ENCODE measurements at places on chromosomes 7 and 10. TPM values are rescaled to one million over a fixed set of nuclear protein-coding genes. Genes with fewer than 3 reads are reported as not detected.

- H3K4me1 ChIP-seq, result no peaks in the 10 kb centered on the region
- no peak overlapping the region for H3K27ac ChIP-seq
- no peaks in the 10 kb centered on the region for H3K36me3 ChIP-seq
- no peak overlapping the region for H3K4me3 ChIP-seq
- no peaks in the 10 kb centered on the region for H3K27me3 ChIP-seq
Measured at GRCh38 chr10:3057946-3058345, 9.4 kb upstream of the PFKP start.

GRCh38 chr7:155725006-155725355 is 80.5 kb downstream of the RBM33 start:
- no peak overlapping the region for H3K4me3 ChIP-seq
- H3K36me3 ChIP-seq, result peaks cover 30% of the 10 kb centered on the region
- H3K4me1 ChIP-seq, result peaks cover 4% of the 10 kb centered on the region
- H3K27me3 ChIP-seq, result no peaks in the 10 kb centered on the region

- no peaks in the 10 kb centered on the region for H3K4me1 ChIP-seq
- no peak overlapping the region for H3K27ac ChIP-seq
- no peak overlapping the region for H3K4me3 ChIP-seq
- H3K36me3 ChIP-seq, result no peaks in the 10 kb centered on the region
- H3K27me3 ChIP-seq, result no peaks in the 10 kb centered on the region
Measured at GRCh38 chr10:99860466-99860865, 78.0 kb downstream of the ABCC2 start.

DNA sequence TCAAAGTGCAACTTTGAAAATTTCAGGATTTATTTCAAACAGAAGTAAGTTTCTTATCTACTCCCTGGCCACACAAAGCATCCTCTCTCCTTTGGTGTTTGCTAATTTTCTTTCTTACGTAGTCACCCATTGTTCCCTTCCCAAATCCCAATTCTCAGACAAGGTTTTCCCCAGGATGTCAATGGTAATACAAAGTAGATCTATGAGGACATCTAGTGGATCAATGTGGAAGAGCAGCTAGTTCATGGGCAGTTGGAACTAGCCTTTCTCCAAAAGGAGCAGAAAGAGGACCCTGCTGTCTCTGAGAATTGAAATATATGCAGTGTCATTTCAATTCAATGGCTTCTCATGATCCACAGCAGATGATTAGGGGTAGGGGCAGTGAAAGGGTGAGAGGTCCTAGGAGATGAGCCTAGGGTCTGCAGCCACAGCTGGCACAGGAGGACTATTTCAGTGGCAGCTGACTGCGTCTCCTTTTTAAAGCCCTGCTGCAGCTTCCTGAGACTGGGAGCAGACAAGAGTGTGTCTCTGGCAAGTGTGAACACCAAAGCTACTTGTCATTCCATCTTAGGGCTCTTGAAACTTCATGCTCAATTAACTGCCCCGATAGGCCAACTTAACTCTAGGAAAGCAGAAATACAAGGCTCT is 632.6 kb downstream of the KCNMA1 start:
- H3K36me3 ChIP-seq, result no peaks in the 10 kb centered on the region
- H3K27me3 ChIP-seq, result no peaks in the 10 kb centered on the region
- H3K27ac ChIP-seq, result no peak overlapping the region
- DNase-seq, result no peak

DNA sequence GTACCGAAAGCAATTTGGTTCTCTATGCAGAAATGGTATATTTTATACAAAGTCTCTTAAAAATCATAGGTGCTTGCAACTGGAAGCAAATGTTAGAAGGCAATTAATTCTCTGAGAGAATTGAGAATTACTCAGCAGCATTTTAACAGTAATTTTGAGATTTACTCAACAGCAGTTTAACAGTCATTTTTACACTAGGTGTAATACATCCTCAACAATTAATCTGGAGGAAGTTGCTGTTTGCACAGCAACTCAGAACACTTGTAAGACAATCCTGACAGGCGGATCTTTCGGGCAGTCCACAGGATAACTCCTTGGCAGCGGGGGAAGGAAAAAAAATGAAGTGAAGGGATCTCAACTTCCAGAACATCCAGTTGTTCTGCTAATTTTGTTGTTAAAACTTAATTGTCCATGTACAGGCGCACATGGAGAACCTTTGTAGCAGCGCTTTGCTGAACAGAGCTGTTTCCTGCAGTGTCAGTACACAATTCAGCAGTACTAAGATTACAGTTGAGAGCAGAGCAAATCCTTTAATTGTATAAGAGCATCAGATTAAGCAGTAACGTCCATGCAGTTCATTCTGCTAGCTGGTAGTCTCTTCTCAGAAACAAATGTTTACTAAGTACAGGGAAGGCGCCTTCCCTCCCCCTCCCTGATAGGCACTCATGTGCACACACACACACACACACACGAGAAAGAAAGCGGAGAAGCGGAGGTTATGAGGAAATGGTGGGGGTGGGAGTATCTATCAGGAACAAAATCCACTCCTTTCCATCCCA is 43.8 kb downstream of the ENO4 start:
- H3K4me1 ChIP-seq, result no peaks in the 10 kb centered on the region
- no peaks in the 10 kb centered on the region for H3K36me3 ChIP-seq
- DNase-seq, result no peak
- no peak overlapping the region for H3K4me3 ChIP-seq
- H3K27me3 ChIP-seq, result no peaks in the 10 kb centered on the region
- H3K27ac ChIP-seq, result no peak overlapping the region

GRCh38 chr10:49571388-49571787 is 32.5 kb upstream of the ERCC6 start:
- no peak overlapping the region for H3K27ac ChIP-seq
- DNase-seq, result no peak
- no peaks in the 10 kb centered on the region for H3K36me3 ChIP-seq
- no peak overlapping the region for H3K4me3 ChIP-seq
- H3K4me1 ChIP-seq, result no peaks in the 10 kb centered on the region

DNA sequence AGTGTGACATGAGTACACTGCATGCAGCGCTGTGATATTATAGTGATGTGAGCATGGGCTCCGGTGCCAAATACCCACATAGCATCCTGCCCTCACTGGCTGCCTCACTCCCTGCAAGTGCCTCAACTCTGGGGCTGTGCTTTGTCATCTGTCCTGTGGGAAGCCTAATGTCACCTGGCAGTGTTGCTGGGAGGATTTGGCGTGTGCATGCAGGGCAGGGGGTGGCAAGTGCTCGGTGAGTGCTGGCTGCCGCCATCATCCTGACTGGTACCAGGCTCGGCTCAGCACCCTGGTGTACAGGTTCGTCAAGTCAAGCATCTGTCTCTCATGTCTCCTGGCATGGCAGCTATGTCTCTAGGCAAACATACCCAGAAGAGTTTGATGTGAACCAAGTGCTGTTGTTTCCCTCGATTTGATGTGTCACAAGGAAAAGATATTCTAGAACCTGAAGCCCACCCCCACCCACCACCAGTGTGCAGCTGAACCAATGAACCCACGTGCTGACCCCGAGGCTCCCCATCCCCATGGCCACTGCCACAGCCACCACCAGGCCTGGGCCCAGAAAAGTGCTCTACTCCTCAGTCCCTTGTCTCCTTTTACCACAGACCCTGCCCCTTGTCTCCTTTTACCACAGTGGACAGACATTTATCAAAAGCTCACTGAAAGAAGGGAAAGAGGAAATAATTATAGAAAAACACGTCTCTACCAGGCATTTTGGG is 135.8 kb downstream of the MAPK8 start:
- H3K4me3 ChIP-seq, result no peak overlapping the region
- no peak overlapping the region for H3K27ac ChIP-seq
- no peak for DNase-seq
- H3K36me3 ChIP-seq, result peaks cover 4% of the 10 kb centered on the region
- H3K27me3 ChIP-seq, result no peaks in the 10 kb centered on the region

GRCh38 chr10:69828144-69828870 is 26.6 kb downstream of the COL13A1 start:
- H3K36me3 ChIP-seq, result no peaks in the 10 kb centered on the region
- H3K4me1 ChIP-seq, result no peaks in the 10 kb centered on the region
- H3K4me3 ChIP-seq, result no peak overlapping the region
- DNase-seq, result no peak

- H3K4me1 ChIP-seq, result peaks cover 9% of the 10 kb centered on the region
- H3K27ac ChIP-seq, result no peak overlapping the region
- no peaks in the 10 kb centered on the region for H3K27me3 ChIP-seq
- DNase-seq, result no peak
- H3K4me3 ChIP-seq, result no peak overlapping the region
Measured at GRCh38 chr7:74043523-74043951, 15.6 kb downstream of the ELN start.

- peaks cover 22% of the 10 kb centered on the region for H3K27me3 ChIP-seq
- no peaks in the 10 kb centered on the region for H3K36me3 ChIP-seq
- no peak overlapping the region for H3K4me3 ChIP-seq
- no peak overlapping the region for H3K27ac ChIP-seq
Measured at GRCh38 chr10:132054564-132054963, 11.2 kb upstream of the JAKMIP3 start.

DNA sequence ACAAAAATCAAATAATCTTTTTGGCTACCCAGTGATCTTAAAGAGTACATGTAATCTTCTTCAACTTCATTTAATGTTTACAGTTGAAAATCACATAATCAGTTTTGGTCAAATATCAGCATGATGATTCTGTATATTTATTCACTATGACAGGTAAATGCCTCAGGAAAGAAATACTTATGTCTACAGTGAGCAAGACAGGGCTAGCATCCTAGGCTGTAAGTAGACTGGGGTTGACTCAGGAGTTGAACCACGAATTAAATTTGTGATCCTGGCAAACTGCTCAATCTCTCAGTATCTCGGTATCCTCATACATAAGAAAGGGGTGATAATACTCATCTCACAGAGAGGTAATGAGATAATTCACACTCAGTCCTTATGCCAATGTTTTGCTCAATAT is 71.8 kb downstream of the SEMA3D start:
- DNase-seq, result no peak
- H3K36me3 ChIP-seq, result no peaks in the 10 kb centered on the region
- no peak overlapping the region for H3K27ac ChIP-seq
- H3K4me1 ChIP-seq, result no peaks in the 10 kb centered on the region

DNA sequence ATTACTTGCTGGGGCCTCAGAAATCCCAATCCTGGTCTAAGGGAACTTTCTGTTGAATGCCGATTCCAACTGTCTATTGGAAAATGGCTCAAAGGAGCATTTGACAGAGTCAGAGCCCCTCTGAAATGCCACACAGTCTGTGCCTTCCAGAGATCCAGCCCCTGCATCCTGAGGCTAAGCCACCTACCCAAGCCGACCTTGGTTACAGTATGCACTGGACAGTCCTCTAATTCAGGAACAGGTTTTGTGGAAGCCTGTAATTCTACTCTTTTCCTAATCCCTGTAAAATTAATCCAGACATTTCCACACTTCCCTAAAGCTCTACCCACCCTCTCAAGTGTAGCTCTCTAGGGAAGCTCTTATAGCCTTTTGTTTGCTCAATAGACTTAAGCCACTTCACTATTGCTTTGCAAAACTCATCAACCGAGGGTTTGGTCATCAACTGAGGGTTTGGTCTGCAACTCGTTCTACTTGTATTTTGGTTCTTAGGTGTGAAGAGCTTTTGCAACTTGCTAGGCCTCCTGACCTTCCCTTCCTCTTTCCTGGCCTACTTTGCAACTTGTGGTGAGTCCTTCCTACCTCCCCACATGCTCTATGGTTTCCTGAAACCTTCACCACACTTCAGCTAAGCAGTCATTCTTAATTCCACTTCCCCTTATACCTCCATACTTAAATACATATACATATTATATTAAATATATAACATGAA is 364.8 kb downstream of the SFMBT2 start:
- no peak for DNase-seq
- H3K36me3 ChIP-seq, result no peaks in the 10 kb centered on the region
- no peak overlapping the region for H3K27ac ChIP-seq

- DNase-seq, result no peak
- H3K4me3 ChIP-seq, result no peak overlapping the region
- H3K27ac ChIP-seq, result no peak overlapping the region
- no peaks in the 10 kb centered on the region for H3K27me3 ChIP-seq
Measured at GRCh38 chr10:15430969-15431771, 60.1 kb upstream of the FAM171A1 start.

- DNase-seq, result no peak
- H3K27me3 ChIP-seq, result no peaks in the 10 kb centered on the region
- no peaks in the 10 kb centered on the region for H3K36me3 ChIP-seq
- H3K4me3 ChIP-seq, result peak overlapping the region; percentile 41
- no peak overlapping the region for H3K27ac ChIP-seq
- no peaks in the 10 kb centered on the region for H3K4me1 ChIP-seq
Measured at GRCh38 chr10:44309939-44310761, 74.7 kb downstream of the CXCL12 start.

FBXL13 gene
- total RNA-seq, result 3.0 TPM

PPP1R9A gene
- 30.6 TPM for total RNA-seq

ASB10 gene
- total RNA-seq, result not detected

CDHR3 gene
- total RNA-seq, result 1.4 TPM

NYAP1 gene
- 0.55 TPM for total RNA-seq

MPP7 gene
- 36.8 TPM for total RNA-seq

HUS1 gene
- 34.5 TPM for total RNA-seq

LRRD1 gene
- not detected for total RNA-seq

GPR22 gene
- not detected for total RNA-seq
